ENCODE measurements at places on chromosomes 3 and 15.

- DNase-seq, result no peak
Measured at GRCh38 chr3:181999314-181999713, 287.6 kb downstream of the SOX2 start.

DNA sequence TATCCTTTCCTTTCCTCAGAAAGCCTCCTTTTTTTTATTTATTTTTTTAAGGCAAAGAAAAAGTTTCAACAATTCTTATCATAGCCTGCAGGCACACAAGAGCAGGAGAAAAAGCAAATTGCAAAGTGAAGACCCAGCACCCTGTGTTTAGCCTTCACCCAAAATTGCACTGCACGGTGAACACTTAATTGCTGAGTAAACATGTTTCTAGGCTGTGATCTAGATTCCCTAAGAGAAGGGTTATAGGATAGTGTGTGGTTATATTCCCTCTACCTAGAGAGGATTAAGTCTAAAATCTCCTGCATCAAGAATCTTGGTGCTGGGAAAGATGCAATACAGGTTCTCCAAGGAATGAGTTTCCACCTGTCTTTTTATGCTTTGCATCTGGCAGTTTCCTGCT lies 70.2 kb upstream of the BFSP2 start:
- no peak for DNase-seq

- no peak for DNase-seq
Measured at GRCh38 chr3:71490692-71491091, 92.8 kb downstream of the FOXP1 start.

GRCh38 chr15:52144656-52145178 lies 32.1 kb upstream of the BCL2L10 start:
- DNase-seq, result peak; percentile 55

DNA sequence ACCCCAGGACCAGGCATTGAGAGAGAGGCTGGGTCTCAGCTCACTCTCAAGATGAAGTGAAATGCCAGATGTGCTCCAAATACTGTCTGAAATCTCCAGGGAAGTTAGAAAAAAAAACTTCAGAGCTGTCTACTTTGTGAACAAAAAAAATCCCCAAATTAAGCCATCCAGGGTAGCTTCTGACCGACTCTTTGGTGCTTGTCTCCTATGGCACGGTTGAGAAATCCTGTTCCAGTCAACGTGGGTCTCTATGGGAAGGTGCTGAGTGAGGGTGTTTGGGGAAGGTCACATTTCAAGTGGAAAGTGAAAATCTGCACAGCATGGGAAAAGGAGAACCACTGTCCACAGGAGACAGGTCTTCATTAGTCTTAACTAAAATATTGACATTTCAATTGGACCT lies 322.5 kb upstream of the CFAP20DC start:
- DNase-seq, result no peak

DNA sequence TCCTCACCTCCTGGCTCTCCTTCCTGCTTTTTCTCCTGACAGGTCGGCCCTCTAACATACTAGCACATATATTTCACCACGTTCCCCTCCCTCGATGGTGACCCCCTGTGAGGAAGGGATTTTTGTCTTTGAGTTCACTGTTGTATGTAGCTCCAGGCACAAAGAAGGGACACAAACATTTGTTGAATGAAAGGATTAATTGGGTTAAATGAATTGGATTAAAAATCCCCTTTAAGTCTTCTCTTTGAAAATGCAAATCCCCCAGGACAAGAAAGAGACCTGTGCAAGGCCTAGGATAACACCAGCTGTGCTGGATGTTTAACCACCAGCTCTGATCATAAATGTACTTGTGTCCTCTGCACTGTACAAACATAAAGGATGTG lies 3.3 kb downstream of the CALML4 start:
- DNase-seq, result no peak

- no peak for DNase-seq
Measured at GRCh38 chr3:13199006-13199776, 126.0 kb upstream of the IQSEC1 start.

GRCh38 chr15:61119556-61119955 lies 109.5 kb downstream of the RORA start:
- DNase-seq, result peak; percentile 15

- DNase-seq, result no peak
Measured at GRCh38 chr3:128983293-128984069, 10.4 kb downstream of the CFAP92 start.

GRCh38 chr3:44030687-44031305 lies 210.9 kb upstream of the TOPAZ1 start:
- peak; percentile 16 for DNase-seq

- no peak for DNase-seq
Measured at GRCh38 chr3:15556512-15556911, 35.0 kb upstream of the COLQ start.

GRCh38 chr15:37586011-37586583 lies 348.3 kb upstream of the TMCO5A start:
- peak; percentile 79 for DNase-seq

- DNase-seq, result peak; percentile 4
Measured at GRCh38 chr3:165817160-165817709, 20.0 kb downstream of the BCHE start.

DNA sequence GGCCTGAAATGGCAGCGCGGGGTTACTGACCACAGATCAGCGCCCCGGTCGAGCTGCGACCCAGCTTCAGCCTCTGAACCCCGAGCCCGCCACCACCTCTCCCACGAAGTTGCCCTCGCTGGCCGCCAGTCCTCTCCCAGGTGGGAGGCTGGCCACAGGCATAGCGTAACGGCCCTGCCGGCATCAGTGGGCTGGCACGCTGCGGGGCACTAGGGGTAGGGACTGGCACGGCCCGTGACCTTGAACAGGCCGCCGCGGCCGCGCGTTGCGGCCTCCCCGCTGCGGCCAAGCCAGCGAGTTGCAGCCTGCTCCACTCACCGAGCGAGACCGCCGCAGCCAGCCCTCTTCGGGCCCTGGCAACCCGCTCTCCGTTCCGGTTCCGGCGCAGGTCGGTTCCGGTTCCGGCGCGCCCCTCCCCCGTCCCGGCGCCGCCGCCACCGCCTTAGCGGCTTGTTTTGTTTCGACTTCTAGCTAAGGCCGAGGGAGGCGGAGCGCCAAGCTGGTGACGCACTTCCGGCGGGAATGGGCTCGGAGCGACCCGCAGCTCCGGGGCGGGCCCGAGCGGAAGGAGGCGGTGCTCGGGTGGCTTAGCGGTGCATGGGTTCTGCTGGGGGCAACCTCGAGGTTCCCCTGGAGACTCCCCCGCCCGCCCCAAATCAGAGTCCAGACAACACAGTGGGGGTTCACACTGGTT lies at the start of gene USP19:
TSS of gene USP19 (minus strand) at position 386 of the 694 bp plus-strand sequence. CDS start 1,678 bp downstream, outside the sequence.
- peak; percentile 92 for DNase-seq

- DNase-seq, result no peak
Measured at GRCh38 chr3:30667280-30667651, 60.9 kb downstream of the TGFBR2 start.

- DNase-seq, result no peak
Measured at GRCh38 chr3:48535578-48535977, 21.0 kb downstream of the PFKFB4 start.

GRCh38 chr3:23829242-23829934 lies 23.6 kb downstream of the UBE2E1 start:
- no peak for DNase-seq

DNA sequence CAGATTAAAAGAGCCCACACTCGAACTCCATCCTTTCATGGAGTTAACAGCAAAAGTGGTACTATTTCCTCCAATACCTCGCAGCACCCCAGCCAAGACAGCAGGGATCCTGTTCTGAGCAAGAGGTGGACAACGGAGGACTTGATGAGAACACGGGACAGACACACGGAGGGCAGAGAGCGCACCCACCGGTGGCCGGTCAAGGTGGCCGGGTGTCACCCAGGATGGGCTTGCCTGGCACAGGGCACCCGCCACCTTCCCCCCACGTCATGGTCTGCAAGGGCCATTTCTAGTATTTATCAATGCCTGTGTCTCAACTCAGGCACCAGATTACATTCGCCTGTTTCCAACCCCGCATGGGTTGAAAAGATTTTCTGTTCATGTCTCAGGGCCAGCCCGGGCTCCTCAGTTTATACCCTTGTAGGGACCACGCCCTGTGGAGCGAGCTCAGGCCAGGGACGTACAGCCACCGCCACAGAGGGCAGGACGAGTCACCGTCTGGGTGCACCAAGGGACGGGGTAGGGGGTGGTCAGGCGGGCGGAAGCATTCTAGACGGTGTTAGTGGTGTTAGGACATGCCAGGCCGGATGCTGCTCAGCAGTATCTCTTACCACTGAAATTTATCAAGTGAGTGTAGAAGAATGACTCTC lies 64.2 kb downstream of the CYFIP1 start:
- DNase-seq, result no peak

- peak; percentile 48 for DNase-seq
Measured at GRCh38 chr15:77659350-77660321, 26.9 kb upstream of the LINGO1 start.

DNA sequence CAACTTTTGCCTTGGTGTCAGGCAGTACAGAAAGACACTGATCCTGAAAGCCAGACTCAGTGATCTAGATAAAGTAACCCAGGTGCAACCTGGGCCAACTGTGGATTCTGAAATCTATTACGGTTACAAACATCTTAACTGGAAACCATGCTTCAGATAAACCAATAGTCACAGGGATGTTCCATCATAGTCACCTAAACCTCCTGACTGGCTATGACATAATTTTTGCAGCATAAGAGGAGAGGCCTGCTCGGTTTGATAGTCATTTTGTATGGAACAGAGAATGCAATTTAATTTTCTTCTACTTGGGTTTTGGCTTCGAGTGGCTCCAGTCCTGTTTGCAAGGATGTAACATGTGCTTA lies 3.7 kb downstream of the SLCO3A1 start:
- DNase-seq, result no peak

- no peak for DNase-seq
Measured at GRCh38 chr15:65418596-65418995, 4.2 kb downstream of the IGDCC4 start.

- no peak for DNase-seq
Measured at GRCh38 chr3:32930161-32930560, 21.3 kb upstream of the CCR4 start.

GRCh38 chr3:158743664-158744566 lies 11.7 kb upstream of the RARRES1 start:
- no peak for DNase-seq

DNA sequence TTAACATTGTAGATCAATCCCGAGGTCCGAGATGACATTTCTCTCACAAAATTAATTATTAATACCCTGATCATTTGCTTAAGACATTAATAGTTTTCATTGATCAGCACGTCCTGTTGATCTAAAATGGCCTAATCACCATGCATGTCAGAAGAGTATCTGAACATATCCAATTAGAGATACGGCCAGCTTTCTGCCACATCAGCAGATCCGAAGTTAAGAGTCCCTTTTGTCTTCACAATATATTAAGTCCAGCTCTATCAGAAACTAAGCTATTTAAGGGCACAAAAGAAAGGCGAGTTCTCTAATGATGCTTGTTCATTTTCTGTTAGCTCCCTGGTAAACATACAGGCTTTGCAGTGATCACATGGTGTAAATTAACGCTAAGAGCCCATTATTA lies 470.3 kb downstream of the CNTN4 start:
- DNase-seq, result no peak

DNA sequence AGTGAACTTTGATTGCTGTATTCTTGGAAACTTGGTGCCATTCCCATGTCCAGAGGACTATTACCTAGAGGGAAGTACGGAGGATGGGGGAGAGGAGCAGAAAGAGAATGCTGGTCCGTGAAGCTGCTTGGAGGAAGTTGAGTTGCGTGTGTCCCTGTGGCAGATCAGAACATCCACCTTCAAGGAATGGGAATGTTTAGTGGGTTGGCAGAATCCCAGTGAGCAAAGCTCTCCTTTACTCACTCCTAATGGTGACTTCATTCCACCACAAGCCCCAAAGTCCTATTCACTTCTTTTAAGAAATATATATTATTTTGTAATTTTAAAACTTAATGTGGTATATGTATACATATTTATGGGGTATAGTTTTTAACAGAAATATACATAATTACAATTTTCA lies 247.8 kb upstream of the FEZF2 start:
- DNase-seq, result peak; percentile 27

- DNase-seq, result no peak
Measured at GRCh38 chr3:172365028-172365567, 83.2 kb downstream of the GHSR start.

DNA sequence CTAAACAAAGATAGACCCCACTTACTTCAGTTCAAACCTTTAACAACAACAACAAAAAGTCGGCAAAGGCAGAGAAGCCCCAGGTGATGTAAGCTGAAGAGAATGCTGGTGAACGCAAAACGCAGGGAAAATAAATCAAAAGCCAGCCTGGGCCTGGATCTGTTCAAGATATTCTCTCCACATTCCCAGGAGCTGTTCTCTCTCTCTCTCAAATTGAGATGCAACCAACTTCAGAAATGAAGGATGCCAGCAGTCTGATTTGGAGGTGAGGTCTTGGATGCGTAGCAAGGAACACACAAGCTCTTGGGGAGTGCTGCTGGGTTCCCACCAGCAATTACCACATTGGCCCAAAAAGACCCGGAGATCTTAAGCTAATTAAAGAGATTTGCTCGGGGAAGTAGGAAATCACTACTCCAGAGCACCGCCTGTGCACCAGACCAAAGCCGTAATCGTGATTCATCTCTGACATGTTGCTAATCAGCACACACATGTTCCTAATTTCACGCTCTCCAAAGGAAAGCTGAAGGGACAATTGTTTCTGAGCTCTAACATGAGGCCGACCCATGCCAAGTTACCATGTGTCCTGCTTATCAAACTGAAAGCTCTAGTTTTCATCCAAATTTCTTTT lies 37.1 kb downstream of the IL17RD start:
- DNase-seq, result peak; percentile 84

DNA sequence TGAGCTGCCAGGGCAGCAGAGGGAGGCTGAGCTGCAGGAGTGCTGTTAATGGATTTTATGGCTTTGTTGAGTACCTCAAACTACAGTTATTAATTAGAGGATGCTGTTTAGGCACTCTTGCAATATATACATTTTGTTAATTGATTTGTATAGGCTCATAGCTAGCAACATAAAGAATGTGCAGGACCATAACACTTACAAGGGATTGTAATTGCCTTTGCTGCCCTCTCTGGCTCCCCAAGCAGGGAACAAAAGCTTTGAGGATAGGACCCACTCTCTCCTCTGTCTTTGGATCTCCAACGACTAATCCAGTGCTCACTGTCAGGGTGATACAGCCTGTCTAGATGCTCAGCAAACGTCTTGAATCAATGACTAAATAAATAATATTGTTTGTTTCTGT lies 1.2 kb upstream of the CLSTN2 start:
- no peak for DNase-seq

DNA sequence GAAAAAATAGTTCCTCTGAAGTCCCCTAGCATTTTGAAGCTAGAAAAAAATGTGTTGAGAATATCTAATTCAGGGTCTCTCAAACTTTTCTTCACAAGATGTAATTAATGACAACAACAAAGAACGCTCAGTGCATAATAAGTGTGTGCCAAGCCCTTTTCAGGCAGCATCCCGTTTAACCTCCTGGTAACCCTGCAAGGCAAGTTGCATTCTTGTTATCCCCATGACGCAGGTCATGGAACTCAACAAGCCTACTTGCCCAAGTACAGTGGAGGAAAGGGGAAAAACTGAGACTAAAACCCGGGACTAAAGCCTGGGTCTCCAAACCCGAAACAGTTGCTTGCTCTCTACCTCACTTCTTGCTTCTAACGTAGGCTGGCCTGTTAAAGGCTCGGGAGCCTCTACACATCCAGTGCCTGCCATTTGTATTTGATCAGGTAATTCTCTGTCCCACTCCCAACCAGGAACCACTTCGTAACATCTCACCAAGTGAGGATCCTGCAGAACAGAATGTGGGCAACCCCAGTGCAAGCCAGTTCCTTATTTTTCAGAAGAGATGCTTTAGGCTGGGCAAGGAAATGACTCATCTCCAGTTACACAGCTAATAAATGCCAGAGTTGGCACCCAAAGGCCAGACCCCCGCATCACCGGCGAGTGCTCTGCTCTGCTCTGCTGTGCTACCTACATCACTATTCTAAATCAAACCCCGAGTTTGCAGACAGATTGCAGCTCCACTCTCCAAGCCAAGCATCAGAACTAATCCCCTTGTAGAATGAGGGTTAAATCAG lies 28.3 kb downstream of the LMCD1 start:
- DNase-seq, result peak; percentile 30
